Activated T-helper 1 cell treated with anti-CD3 and anti-CD28 coated beads, Interleukin-2, amount 50 U/mL, for 16 hours (primary cell): ENCODE measurements at places on chromosomes 7 and 10.

DNA sequence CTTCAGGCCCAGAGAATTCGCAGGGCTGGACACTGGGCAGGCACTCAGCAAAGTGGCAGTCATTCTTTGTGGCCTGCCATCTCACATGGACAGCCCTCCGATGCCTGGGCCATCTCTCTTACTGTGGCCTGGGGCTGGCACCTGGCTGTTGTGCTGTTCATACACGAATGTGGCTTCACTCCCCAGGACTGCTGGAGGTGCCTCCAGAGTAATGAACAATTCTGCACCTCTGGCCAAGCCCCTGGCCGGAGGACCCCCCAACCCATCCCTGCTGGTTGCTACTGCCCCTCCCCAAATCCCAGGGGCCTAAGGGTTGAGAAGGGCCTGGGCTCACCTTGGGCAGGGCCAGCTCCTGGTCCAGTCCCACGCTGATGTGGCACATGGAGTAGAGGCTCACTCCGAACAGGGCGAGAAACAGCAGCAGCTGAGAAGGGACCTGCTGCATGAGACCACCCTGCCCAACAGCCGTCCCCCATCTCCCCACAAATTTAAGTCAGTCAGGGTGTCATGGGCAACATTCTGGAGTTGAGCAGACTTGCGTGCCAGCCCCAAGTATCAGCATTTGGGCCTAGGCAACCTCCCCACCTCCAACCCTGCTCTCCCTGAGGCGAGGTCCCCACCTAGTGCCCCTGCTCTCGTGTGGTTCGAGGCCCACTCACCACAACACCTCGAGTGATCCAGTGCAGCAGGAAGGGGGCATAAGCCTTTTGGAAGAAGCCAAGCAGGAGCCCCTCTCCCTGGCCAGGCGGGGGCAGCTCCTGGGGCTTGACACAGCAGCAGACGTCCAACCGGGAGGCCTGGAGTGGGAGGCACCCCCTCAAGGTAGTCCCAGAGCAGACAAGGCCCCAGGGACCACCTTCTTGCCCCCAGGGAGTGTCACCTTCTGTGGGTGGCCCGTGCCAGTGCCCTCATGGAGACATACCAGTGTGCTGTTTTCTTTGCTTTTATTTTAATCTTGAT lies 9.4 kb downstream of the NPC1L1 start:
- DNase-seq, result no peak

DNA sequence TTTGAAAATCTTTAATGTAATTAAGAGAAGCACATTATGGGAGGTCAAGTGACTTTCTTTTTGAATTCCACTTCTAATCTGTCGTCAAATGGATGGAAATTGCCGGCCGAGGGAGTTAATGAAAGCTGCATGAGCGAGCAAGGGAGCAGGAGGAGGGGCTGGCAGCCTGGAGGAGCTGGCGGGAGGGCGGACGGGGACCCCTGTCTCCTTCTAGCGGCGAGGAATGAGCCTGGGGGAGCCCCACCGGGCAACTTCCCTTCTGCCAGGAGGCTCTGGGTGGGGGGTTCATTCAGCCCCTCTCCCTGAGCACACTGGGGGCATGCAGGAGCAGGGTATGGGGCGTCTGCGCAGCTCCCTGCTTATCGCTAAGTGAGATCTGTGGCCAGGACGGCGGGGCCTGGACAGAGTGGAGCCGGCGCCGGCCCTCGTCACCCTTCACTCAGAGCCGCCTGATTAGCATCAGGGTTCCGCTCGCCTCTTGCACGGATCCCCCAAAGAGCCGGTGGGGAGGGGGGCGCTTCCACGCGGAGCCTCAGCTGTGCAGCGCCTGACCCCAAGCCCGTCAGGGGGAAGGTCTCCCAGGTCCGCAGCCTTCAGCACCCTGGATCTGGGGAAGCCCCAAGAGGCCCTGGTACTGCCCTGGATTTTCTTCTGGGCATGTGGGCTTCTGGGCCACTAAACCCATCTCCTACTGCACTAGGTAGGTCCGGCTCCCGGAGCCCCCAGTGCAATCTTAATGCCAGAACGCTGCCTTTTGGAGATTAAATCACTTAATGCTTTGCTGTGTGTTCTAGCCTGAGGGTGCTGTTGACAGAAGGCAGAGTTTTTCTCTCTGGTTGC lies 680.8 kb downstream of the LRMDA start:
- DNase-seq, result no peak

- no peak for DNase-seq
Measured at GRCh38 chr10:103833731-103834365, 21.5 kb downstream of the SH3PXD2A start.

GRCh38 chr7:88203401-88203800 lies 16.4 kb downstream of the SRI start:
- no peak for DNase-seq

DNA sequence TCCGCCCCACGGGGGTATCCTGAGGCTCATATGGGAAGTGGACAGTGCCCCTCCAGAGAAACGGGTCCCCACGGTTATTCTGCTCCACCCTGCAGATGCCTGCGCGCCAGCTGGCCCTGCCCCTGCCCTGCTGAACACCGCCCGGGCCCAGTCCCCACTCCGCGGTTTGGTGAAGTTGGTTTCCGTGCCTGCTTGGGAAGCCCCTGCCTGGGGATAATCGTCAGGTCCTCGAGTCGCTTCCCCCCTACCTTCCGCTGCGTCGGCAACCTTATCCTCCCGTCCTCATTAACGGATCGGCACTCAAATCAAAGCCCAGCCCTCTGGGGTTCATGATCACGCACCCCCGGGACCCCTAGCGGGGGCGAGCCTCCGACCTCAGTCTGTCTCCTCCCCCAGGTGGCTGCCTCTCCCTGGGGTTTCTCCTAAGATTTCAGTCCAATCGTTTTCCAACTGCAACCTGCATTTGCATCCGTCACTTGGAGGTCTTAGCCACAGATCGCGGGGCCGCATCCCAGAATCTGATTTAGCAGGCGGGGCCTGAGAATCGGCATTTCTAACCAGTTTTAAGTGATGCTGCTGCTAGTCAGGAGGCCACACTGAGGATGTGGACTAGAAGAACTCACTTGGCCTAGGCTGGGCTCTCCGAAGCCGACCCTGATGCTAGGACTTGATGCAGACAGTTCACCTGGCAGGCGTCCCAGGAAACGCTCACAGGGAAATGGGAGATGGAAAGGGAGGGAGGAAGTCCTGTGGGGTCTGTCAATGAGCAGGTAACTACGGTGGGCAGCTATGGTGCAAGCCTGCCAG lies 27.6 kb downstream of the WDR86 start:
- DNase-seq, result peak; percentile 10

DNA sequence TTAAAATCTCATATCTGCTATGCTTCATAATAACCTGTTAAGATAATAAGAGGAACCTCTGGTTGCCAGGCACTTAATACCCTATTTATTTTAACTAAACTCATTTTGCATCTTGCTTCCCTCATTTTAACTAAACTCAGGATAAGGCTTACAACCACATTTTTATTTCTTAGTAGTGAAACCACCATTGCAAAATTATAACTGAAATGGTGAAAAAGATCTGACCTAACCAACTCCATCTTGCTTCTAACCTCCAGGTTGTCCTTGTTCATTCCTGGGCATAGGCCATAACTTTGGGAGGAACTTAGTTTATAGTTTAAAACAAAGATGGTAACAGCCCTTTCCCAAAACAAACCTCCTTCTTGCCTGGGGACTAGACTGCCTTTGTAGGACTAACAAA lies 6.0 kb downstream of the FAM3C start:
- no peak for DNase-seq

DNA sequence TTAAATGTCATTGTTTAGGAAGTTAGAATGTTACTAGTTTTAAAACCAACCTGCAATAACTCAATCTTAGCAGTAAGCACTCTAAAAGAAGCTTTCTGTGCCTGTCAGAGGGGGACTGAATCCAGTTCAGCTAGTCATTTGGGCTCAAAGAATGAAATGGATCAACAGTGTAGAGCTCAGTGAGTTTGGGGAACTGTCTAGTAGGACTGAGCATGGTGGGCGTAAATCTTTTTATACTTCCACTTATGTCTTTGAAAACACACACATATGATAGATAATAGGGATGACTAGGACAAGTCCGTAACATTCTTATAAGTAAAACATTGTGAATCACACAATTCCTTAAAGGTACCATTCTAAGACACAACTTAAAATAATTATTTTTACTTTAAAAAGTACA lies 11.5 kb downstream of the GSAP start:
- no peak for DNase-seq

DNA sequence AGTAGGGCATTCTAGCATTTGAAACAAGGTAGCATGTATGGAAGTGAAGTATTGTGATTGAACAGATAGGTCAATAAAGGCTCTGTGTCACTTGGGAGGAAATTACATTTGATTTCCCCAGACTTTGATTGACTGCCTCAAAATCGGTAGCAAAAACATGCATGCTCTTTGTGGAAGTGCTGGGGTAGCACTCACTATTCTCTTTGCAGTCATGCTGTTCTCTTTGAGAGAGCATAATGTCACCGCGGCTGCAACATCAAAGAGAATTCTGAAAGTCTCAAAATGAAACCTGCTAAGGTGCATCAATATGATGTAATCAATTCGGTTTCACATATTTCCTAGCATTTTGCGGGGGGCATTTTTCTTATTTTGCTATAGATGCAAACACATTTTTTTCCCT lies 64.2 kb downstream of the ARMC3 start:
- no peak for DNase-seq

DNA sequence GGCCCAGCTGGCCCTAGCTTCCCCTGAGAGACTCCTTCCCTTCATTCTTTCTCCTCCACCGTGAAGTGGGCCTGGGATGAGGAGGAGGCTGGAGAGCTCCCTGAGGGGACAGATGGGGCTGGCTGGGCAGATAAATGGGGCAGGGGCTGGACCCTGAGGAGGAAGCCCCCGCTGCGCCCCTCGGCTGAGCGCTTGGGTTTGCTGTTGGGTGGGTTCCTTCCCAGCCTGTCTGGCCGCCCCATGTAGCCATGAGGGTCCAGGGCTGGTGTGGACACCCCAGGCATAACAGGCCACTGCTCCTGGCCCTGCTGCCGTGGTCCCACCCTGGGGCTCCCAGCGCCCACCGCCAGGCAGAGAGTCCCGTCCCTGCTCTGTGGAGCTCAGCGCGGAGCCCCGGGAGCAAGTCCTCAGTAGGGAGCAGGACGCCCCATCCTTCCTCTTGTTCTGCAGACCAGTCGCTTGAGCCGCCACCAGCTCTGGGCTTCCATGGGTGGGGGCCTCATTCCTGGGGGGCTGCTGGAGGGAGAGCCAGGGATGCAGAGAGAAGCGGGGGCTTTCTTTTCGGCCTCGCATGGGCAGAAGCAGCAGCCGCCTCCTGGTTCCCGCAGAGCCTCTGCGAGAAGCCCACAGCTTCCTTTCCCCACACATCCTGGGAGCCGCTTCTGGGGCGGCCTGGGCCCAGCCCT lies 266.4 kb upstream of the TCERG1L start:
- DNase-seq, result no peak
